ENCODE measurements at places on chromosomes 4 and X.

DNA sequence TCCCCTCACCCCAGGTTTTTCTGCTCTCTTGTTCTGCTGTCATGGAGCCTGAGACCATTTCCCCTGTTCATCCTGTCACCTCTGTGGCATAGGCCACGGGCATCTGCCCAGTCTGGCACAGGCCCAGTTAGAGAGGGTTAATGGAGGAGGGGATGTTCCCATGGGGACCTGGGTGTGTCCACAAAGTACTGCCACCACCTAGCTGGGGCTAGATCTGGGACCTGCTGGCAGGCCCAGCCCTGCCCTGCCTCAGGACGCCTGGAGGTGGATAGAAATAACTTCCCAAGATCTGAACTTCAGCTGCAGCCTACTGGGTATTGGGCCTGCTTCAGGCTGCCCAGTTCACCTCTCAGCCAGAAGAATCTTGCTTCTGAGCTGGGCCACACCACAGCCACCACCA is 13.5 kb downstream of the EFNB1 start:
- no peak for DNase-seq

DNA sequence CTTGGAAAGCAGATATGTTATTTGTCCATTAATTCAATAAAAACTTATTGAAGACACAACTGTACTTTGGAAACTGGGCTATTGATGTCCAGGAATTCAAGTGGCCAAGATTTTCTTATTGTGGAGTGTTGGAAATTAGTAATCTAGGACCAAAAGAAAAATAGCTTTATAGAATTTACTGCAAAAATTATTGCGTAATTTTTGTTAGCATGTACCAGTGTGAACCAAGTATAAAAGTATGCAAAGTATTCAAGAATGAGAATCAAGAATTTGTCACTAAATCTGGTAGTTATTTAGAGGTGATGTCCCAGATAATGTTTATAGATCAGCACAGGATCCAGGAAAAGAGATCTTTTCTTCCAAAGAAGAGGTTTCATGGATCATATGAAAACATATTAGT is 468.9 kb upstream of the CTSO start:
- DNase-seq: no peak

GRCh38 chrX:149937871-149938426 is 342 bp downstream of the EOLA2 start:
- no peak for DNase-seq

DNA sequence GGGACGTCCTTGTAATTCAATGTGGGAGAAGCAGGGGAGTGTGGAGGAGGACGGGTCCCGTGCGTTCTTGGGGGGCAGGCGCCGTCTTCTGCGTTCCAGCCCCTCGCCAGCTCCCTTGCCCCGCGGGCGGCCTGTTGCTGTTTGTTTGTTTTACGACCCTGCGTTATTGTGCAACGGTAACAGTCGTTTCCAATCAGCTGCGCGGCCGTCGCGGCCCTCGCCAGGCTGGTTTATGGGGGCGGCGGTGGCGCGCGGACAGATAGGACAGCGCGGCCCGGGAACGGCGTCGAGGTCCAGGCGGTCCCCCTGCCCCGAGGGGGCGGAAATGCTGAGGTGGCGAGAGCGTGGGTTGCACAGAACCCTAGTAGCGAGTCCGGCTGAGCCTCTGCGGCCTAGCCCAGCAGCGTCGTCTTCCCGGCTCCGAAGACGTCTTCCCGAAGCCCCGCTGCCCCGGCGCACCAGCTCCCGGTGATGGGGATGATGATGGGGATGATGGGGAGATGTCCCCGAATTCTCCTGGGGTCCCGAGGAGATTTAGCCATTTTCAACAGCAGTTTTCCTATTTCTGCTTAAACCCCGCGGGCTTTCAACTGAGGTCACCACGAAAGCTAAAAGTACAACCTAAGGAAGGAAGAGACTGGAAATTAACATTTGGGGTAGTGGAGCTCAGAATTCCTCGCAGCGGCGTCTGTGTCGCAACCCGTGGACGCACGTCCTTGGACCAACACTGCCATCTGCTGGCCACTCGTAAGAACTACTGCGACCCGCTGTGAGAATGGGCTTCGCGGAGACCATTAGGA is 4.8 kb downstream of the PDGFRA start:
- peak; percentile 53 for DNase-seq

DNA sequence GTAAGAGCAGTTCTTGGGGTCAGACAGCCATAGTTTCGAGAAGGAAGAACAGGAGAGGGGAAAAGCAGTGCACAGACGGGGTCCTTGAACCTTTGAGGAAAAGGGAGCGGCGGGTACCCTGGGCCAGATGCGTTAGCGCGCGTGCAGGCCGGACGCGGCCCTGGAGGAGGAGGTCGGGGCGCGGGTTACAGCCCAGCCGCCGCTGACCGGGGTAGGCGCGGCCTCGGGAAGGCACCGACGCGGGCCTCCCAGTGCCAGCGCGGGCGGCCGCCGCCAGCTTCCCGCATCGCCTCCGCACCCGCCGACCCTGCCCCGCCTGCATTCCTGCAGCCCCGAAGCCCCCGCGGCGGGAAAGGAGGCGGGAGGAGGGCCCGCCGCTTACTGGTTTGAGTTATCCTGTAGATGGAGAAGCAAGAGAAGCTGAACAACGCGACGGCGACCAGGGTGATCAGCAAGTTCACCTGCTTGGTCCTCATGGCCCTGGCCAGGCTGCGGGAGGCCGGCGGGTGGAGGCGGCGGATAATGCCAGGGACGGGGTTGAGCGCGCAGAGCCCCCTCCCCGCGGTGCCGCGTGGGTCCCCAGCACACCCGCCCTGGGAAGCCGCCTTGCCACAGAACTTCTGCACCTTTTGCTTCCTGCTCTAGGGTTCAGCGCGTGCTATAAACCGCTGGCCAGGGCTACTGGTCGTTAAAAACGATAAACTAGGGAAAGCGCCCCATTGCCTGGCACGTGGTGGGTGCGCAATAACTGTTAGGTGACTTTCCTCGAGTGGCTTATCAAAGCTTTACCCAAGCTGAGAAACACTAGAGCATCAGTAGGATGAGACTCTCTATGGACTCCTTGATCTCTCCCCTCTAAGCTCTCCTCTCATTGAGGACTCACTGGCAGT is at the start of gene MGAT4D:
MGAT4D (minus strand) TSS at position 547 of the 890 bp plus-strand sequence; CDS start at position 476, 71 bp downstream.
- DNase-seq: no peak

DNA sequence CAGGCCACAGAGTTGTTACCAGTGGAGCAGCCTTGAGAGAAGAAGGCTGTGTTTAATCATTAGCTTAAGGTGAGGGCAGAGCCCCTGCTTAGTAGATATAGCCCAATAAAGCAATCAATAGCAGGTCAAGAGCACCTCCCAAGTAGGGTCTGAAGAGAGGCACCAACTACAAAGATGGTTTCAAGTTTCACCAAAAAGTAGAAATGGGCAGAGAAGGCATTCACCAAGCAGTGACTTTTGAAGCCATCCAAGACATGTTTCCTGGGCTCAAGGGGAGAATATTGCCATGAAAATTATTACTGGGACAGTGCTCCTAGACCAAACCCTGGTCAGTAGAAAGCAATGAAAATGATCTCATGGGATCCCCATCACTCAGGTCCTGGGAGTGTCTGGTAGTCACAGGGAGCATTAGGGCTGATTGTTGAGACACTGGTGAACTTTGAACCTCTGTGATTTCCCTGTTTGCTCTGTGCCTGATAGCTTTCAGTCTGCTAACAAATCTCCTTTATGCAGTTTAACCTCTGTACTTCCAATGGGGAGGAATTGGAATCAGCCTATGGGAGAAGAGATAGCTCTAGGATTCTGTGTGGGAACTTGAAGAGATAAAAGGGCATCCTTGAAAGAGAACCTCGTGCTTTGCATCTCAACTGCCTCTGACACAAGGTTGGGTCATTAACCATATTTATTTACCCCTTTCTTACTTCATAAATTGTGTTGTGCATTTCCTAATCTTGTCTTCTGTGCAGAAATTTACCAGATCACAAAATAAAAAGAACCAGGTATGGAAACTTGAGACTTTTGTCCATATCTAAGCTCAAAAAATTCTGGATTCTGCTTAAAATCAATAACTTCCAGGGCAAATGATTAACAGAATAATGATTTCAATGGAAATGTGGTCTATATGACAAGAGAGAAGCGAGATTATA is 9.3 kb upstream of the OTC start:
- no peak for DNase-seq

DNA sequence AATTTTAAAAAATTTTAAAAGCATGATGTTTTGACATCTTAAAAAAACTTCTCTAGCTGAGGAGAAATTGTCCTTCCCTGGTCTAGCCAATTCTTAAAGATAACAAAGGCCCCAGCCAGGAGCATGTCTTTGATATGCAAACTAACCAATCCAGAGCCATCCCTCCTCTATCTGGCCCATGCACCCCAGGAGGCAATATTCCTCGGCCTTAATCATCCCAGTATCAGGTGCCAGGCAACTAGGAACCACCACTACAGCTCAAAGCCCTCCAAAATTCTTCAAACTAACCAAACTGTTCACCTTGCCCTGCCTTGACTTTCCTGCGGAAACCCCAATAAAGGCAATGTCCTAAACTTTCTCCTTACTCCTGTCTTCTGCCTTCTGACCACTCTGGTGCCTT is 97.8 kb upstream of the USP9X start:
- DNase-seq: no peak

- DNase-seq: no peak
Observed at GRCh38 chrX:134711135-134711921, 53.1 kb upstream of the PLAC1 start.

- no peak for DNase-seq
Observed at GRCh38 chr4:87853108-87853507, 20.3 kb downstream of the MEPE start.

DNA sequence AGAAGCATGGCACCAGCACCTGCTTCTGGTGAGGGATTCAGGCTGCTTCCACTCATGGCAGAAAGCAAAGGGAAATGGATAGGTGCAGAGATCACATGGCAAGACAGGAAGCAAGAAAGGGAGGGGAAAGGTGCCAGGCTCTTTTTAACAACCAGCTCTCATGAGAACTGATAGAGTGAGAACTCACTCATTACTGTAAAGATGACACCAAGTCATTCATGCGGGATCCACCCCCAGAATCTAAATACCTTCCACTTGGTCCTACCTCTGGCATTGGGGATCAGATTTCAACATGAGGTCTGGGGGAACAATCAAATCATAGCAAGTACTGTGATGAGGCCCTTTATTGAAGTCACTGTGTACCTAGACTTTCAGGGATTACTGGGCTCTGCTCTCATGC is 72.0 kb upstream of the PRDM5 start:
- DNase-seq: no peak

DNA sequence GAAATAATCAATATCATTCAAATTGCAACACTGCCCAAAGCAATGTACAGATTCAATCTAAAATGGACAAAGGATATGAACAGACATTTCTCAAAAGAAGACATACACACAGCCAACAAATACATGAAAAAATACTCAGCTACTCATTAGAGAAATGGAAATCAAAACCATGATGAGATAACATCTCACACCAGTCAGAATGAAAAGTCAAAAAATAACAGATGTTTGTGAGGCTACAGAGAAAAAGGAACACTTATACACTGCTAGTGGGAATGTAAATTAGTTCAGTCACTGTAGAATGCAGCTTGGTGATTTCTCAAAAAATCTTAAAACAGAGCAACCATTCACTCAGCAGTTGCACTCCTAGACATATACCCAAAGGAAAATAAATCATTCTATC is 205.2 kb downstream of the DKK2 start:
- DNase-seq: no peak

DNA sequence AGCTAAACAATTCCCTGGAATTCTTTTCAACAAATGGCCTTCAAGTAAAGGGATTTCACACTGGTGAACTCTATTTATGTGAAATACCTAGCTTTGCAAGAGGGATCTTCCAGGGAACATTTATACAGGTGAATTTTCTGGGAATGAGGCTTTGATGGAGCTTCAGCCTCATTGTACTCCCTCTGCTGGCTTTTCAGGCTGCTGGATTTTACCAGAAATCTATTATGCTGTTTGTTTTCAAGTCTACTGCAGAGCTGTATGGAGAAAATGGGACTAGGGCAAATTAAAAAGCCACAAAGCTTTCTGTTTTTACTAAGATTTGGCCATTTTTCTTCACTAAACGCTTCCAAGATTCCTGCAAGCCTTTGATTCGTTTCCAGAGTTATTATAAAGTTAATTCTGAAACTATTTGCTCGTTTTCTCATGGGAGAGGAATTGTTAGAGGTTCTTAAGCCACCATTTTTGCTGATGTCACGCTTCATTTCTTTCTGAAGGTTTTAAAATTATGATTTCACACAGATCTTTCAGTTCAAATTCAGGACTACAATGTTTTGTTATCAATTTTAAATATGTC is 31.6 kb downstream of the KDM6A start:
- no peak for DNase-seq

DNA sequence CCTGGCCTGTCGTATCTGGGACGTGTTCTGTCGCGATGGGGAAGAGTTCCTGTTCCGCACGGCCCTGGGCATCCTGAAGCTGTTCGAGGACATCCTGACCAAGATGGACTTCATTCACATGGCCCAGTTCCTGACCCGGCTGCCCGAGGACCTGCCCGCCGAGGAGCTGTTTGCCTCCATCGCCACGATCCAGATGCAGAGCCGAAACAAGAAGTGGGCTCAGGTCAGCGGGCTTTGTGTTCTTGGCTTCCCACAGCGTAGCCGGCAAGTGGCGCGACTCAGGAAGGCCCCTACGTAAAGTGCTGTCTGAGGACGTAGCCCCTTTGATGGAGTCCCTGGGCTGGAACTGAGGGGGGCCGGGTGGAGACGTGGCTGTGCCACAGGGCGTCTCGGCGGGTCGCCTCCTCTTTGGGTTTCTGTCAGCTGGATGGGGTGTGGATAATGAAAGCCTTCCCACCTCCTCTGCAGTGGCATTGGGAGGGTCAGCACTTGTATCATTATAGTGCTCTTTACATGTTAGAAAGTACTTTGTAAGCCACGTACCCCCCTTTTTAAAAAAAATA is 18.1 kb upstream of the TADA2B start:
- no peak for DNase-seq

GRCh38 chr4:1370321-1371124 is 23.5 kb downstream of the UVSSA start:
- DNase-seq: no peak

DNA sequence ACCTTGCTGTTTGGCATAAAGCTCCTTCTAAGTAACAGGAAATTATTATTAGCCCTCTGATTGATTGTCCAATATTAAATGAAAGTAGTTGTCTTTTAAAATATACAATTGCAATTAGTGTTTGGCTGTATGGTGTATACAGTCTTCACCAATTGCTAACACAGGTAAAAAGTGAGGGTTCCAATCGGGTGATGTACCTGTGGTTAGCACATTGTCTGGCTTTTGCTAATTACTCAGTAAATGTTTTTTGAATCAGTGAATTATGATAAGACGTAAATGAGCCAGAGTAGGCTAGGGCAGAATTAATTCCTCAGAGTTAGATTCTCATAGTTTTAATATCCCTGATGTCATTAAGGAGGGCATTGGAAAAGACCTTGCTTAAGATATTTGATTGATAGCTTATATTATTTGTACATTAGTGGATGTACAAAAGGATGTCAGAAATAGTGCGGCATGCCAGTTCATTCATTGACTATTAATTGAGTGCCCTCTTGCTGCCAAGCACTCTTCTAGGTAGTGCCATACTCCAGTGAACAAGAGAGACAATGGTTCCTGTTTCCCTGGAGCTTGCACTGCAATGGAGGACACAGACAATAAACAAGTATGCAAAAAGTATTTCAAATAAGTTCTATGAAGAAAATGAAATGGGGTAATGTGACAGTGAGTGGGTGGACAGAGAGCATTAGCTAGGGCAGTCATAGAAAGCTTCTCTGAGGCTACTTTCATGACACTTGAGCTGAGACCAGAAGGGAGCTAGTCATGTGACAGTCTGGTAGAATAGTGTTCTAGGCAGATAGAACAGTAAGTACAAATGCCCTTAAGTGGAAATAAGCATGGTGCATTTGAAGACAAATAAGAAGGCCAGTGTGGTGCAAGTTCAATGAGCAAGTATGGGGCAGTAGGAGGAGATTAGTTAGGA is 205.9 kb upstream of the CASK start:
- DNase-seq: no peak

GRCh38 chr4:150126201-150126863 is 48.1 kb downstream of the DCLK2 start:
- no peak for DNase-seq
